ENCODE measurements at places on chromosomes 5 and 9.

GRCh38 chr9:106587042-106587441, 275.9 kb upstream of the ZNF462 start:
- DNase-seq, result no peak

GRCh38 chr9:91560301-91560700, 136.7 kb upstream of the NFIL3 start:
- no peak for DNase-seq

DNA sequence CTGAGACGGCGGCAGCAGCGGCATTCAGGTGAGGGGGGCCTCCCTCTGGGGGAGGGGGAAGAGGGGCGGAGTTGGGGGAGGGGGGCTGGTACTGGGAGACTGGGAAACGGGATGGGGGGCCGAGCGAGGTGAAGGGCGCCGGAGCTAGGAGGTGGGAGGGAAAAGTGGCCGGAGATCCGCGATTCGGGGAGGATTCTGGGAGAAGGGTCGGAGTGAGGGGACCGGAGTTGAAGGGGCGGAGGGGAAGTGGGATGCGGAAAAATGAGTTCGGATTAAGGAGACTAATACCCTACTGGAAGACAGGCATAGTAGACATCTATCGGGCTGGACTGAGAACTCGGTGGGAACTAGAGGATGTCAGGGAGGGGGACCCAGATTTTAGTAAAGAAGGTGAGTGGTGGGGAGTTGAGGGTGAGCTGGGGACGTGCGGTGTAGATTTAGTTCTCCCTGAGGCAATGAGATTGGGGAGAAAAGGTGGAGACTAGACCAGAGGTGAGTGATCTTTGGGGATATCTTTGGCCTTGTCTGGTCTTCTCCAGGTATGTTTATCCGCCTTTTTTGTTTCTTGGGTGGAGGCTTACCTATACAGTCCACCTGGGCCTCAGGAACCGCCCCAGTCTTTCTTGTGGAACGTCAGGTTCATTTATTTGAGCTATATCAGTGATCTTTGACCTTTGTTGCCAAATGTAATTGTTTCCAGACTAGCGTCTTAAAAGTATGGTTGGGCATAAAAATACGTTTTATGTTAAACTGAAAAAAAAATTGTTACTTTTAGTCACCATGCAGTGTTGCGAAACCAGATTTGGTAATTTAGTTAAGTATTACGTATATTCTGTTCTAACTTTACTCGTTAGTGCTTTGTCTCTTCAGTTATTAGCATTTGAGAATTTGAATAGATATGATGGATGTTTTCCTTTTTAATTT, 632 bp downstream of the UBAP1 start:
- peak; percentile 46 for DNase-seq

- peak; percentile 56 for DNase-seq
Observed at GRCh38 chr9:138103111-138103848, 225.7 kb downstream of the CACNA1B start.

DNA sequence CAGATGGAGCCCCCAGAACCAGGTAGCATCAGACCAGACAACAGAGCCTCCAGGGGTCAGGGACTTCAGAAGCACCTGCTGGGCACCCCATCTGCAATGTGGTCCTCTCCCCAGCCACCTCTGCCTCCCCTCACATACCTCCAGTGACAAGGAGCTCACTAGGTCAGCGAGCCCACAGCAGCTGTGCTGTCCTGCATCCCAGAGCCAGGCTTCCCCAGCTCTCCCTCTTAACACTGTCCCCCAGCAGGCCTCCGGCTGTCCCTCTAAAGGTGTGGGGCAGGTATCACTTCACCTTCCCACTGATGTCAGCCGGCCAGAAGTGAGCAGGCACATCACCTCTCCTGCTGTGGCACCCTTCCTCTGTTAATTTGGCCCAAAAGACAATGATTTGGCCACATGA, 83.6 kb downstream of the LMX1B start:
- peak; percentile 48 for DNase-seq

DNA sequence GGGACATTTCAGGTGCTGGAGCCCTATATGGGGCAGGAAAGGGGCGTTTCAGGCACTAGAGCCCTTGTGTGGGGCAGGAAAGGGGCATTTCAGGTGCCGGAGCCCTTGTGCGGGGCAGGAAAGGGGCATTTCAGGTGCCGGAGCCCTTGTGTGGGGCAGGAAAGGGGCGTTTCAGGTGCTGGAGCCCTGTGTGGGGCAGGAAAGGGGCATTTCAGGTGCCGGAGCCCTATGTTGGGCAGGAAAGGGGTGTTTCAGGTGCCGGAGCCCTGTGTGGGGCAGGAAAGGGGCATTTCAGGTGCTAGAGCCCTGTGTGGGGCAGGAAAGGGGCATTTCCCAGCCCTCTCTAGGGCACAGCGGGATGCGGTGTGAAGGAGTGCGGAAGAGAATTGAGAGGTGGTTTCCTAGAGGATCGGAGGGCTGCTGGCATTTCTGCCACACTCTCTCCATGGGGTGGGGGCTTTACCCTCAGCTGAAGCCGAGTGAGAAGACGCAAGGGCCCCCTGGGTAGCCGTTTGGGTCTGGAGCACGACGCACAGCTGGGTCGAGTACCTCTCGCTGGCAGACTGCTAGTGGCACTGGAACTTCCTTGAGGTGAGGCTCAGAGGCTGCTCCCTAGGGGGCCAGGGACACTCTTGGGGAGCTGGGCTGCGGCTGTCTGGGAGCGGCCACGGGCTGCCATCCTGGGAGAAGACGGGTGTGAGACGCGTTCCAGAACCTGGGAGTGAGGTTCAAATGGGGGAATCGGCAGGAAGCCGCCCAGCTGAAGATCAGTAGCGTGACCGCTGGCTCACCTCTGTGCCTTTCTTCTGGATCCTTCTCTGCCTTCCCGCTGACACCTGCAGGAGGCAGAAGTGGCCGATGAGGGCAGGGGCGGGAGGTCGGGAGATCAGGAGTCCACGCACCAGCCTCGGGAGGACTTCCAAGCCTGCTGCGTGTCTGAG, 122.6 kb upstream of the IRX4 start:
- no peak for DNase-seq

GRCh38 chr9:7212101-7212500, 454.3 kb downstream of the KDM4C start:
- no peak for DNase-seq

GRCh38 chr9:110049699-110050450, 158.1 kb downstream of the C9orf152 start:
- peak; percentile 69 for DNase-seq

- DNase-seq, result no peak
Observed at GRCh38 chr9:90000925-90001324, 396.1 kb downstream of the GADD45G start.

- no peak for DNase-seq
Observed at GRCh38 chr9:131804826-131805225, 65.0 kb upstream of the RAPGEF1 start.

- DNase-seq, result no peak
Observed at GRCh38 chr9:25557645-25558300, 120.5 kb downstream of the TUSC1 start.

DNA sequence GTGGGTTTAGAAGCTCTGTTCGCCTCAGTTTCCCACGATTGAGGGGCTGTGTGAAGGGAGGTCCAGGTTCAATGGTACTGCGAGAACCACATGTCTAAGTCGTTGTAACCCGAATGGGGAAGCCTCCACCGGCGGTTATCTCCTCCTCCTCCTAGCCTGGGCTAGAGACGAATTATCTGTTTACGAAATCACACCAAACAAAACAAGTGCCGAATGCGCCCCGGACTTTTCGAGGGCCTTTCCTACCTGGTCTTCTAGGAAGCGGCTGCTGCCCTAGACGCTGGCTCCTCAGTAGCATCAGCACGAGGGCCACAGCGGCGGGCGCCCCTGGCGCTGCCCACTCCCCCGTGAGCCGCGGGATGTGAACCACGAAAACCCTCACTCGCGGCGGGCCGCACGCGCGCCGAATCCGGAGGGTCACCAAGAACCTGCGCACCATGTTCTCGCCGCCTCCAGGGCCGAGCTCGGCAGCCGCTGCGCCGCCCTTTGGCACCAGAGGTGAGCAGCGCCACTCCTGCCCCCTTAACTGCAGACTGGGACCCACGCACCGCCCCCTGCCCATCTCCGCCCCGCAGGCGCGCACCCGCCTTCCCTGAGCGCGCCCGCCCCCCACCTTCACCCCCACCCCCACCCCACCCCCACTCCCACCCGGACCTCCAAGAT, at the start of gene CDKN2A:
TSS of gene CDKN2A (minus strand) at position 500 of the 663 bp plus-strand sequence.
- peak; percentile 78 for DNase-seq

DNA sequence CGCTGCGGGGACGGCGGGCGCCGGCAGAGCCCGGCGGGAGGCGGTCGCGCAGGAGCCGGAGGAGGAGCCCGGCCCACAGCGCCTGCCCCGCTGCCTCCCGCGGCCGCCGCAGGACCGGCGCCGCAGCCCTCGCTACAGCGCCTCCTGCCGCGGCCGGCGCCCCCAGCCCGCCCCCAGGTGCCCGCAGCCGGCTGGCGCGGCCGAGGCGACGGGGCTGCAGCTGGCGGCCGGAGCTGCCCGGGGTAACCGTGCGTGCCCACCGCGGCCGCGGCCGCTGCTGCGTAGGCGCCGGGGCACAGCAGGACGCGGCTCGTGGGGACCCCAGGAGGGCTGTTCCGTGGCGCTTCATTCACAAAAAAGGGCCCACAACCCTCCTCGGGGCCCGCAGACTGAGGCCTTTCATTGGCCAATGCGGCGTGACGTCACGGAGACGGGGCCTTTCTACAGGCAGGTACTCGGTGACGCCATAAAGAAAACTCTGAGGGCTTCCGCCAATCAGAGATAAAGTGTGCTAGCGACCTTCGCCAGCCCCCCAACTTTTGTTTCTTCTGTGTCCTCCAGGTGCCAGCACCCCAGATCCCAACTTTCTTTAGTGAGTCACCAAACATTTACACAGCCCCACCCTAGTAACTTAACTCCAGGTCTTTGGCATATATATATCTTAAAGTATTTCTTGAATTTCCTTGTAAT, at the start of gene CDC14B:
TSS of gene CDC14B (minus strand) at position 353 of the 690 bp plus-strand sequence. CDS start 465 bp downstream, outside the sequence.
- DNase-seq, result peak; percentile 96

- no peak for DNase-seq
Observed at GRCh38 chr5:111869681-111870080, 112.7 kb upstream of the NREP start.

- DNase-seq, result no peak
Observed at GRCh38 chr9:115717711-115718173, 435.8 kb upstream of the PAPPA start.

DNA sequence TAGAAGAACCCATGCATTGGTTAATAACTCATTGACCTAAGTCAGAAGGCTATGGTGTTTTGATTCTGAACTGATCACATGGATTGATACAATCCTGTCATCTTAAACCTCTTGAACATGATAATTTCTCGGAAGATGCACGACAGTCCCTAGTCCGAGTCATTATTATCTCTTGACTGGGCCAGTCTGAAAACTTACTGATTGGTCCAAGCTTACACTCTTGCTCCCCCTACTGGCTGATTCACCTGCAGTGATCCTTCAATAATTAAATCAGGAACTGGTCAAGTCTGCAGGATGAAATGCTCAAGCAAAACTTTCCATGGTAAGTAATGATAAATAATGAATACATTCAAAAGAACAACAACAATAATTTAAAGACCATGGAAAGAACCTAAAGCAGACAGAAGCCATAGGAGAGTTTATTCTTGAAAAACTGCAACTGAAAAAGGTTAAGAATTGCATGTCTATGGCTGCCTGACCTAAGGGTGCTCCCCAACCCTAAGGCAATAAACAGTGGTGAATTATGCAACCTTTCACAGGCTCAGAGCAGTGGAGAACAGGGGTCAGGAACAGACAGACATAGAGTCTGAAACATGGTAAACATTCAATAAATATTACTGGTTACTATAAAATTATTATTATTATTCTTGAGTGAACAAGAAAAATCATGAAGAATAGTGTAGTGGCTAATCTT, 79.3 kb downstream of the BRINP1 start:
- DNase-seq, result no peak

- DNase-seq, result no peak
Observed at GRCh38 chr5:73433982-73434342, 14.6 kb downstream of the FOXD1 start.

DNA sequence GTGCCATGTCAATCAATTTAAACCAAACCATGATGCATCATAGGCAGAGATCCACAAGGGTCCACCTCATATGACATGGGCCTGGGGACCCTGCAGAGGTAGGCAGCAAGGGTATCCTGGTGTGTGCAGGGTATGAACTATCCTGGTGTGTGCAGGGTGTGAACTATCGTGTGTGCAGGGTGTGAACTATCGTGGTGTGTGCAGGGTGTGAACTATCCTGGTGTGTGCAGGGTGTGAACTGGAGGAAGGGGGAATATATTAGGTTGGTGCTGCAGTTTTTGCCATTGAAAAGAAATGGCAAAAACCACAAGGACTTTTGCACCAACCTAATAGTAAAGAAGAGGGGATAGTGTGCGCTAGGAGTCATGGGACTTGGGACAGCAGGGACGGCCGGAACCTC, 50.0 kb downstream of the MFAP3 start:
- DNase-seq, result no peak

DNA sequence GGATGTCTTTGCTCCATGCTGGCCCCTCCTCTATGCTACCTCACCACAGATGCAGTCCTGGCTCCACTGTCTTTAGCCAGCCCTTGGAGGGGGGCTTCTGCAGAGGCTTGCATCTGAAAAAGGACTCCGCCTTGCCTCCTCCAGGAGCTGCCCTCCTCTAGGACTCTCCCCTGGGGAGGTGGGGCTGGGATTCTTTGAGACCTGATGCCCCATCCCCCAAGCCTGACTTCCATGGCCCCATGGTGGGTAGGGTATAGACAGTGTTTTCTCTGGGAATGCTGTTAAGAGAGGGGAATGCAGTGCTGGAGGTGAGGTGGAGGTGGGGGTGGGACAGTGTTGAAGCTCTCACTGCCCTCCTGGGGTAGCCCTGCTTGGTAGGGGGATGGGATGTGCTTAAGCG, 14.3 kb downstream of the JADE2 start:
- no peak for DNase-seq

- no peak for DNase-seq
Observed at GRCh38 chr9:4086119-4087090, 213.5 kb downstream of the GLIS3 start.

- peak; percentile 77 for DNase-seq
Observed at GRCh38 chr5:150734579-150735384, 24.0 kb downstream of the DCTN4 start.

GRCh38 chr5:65808251-65808741, 86.3 kb downstream of the NLN start:
- no peak for DNase-seq

DNA sequence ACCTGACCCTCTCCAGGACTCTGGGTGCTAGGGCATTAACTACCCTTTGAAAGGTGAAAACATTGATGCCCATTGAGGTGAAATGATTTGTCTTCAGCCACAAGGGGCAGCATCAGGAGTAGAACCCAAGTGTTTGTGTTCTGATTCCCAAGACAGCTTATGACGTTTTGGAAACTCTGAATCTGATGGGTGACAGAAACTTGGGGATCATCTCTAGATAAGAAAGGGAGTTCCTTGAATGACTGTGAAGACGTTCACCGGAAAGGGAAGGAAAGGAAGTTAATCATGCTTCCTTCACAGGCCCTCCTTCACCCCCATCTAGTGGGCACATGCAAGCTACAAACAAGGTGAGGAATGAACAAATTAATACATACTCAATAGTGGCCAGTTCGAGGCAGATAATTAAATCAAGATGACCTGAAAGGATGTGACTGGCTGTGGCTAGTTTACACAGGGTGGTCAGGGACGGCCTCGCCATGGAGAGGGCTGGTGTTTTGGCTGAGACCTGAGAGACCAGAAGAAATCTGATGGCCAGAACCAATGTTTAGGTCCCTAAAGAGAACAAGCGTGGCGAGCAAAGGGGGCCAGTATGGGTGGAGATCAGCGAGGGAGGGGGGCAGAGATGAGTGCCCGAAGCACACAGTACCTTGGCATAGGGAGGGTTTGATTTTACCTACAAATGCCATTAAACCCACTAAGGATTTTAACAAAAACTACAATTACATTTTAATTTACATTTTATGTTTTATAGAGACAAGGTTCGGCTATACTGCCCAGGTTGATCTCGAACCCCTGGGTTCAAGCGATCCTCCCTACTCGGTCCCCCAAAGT, 937 bp upstream of the SLC26A2 start:
- DNase-seq, result no peak

GRCh38 chr5:128687930-128688329, 149.9 kb upstream of the FBN2 start:
- no peak for DNase-seq
